BJ (cell line): ENCODE measurements at places on chromosomes 12 and 14.

DNA sequence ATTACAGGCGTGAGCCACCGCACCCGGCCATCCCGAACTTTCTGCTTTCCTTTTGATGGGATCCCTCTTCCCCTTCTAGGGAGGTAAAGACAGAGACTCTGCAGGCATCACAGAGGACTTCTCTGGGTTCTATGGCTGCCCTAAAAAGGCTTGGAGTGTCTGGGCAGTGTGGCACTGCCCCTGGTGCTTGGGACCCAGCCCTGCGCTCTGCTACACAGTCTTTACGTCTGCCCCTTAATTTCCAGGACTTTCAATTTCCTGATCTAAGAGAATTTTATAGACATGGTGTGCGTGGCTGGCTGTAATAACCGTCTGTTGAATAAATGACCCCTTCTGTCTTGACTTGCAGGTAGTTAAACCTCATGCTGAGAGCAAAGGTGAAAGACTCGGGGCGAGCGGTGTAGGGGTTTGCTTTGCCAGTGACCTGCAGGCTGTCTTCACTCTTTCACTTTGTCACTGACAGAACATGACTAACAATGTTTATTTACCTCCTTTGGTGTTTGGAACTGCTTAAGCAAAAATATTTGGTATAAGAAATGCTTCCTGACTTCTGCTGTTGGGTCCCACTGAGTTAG lies 110.9 kb upstream of the MAP1LC3B2 start:
- no peak for DNase-seq

GRCh38 chr14:53470351-53471043 lies 317.4 kb upstream of the DDHD1 start:
- no peak for DNase-seq

GRCh38 chr14:90139199-90139598 lies 77.4 kb downstream of the KCNK13 start:
- DNase-seq: no peak

DNA sequence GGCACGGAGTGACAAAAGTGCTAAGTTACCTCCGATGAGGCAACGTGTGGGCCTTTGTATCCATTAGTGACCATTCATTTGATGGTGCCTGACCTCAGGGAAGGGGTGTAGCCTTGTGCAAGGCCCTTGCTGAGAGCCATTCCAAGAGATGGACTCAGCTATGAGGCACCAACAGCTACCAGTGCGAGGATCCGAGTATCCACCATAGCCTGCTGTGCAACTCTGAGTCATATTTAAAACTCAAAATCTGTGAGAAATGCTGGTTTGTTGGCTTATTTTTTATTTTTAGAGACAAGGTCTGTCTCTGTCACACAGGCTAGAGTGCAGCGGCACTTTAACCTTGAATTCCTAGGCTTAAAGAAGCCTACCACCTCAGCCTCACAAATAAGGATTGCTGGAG lies 25.1 kb upstream of the WNK1 start:
- no peak for DNase-seq

DNA sequence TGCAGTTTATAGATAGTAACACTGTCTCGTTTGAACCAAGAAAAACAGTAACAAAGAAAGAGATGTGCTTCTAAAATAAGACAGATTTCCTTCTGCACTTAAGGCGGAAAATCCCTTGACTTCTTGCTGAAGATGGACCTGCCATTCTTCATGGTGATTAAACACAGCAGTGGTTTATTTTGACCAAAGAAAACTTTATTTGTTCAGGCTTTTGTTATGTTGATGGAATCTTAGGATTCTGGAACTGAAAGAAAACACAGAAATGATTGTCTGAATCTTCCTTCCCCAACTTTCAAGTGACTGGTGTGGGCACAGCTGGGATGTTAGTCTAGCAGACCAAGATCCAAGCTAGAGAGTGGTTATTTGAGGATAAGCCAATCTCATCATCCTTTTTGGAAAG lies 72.2 kb downstream of the DACT1 start:
- DNase-seq: no peak

DNA sequence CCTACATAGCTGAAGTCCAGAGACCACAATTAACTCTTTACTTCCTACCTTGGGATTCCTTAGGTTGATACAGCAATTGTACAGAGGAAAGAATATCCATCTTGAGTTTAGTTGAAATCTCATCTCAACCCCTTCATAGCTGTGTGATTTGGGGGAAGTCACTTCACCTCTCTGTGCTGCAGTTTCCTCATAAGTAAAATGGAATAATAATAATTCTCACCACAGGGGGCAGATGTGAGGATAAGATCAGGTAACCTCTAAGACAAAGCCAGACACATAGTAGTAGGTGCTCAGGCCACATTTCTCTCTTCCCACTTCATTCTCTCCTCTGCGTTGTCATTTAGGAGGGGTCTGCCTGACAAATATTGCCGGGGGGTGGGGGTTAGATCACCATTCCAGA lies 6.7 kb downstream of the FOXN4 start:
- DNase-seq: no peak

- DNase-seq: no peak
Observed at GRCh38 chr14:23618415-23618988, 17.7 kb upstream of the DHRS2 start.

GRCh38 chr14:35347323-35348043 lies 55.3 kb downstream of the PSMA6 start:
- DNase-seq: no peak

DNA sequence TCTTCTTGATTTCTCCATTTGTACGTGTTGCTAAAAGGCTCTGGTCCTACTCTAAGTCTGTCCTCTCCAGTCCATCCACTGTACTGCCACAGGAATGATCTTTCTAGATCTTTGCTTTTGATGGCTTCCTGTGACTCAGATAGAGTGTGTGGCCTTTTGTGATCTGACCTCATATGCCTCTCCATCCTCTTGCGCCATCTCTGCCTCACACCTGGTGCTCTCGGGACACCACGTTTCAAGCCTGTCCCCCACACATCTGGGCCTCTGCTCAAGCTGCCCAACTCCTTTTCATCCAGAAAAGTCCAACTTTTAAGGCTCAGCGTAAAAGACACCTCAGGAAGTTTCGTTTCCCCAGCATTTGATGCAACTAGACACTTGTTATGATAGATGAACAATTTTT lies 39.0 kb downstream of the DCAF4 start:
- DNase-seq: no peak

DNA sequence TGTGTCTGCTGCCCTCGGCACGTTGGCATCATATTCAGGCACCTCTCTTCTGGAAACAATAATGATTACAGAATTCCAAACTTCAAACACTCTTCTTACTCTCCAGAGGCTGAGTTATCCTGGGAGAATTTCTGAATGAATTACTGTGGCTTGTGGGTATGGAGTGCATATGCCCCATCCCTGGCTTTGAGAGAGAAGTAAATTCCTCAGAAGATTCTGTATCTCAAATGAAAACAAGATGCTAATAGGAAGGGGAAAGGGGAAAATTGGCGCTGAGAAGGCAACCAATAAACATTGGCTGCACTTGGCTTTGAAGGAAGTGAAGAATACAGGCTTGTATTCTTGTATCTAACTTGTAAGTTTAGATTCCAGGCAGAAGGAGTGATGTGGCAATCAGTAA lies 132.0 kb upstream of the NOVA1 start:
- DNase-seq: no peak

DNA sequence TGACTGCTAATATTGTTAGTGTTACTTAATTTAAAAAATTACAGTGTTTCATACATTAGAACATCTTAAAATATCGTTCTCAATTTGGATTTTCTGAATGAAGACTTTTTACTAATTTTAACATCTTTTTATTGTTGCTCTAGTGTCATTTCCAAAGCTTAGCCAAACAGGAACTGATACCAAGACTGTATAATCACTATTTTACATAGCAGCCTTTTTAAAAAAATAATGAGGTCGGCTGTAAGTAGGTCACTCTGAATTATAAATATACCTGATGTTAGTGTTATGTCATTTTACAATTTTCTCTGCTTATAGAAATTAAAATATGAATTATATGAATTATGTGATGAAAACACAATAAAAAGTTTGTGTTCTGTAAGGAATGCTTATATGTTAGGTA lies 321.5 kb downstream of the TMEM117 start:
- no peak for DNase-seq

- DNase-seq: no peak
Observed at GRCh38 chr14:78721756-78722480, 551.7 kb downstream of the NRXN3 start.

DNA sequence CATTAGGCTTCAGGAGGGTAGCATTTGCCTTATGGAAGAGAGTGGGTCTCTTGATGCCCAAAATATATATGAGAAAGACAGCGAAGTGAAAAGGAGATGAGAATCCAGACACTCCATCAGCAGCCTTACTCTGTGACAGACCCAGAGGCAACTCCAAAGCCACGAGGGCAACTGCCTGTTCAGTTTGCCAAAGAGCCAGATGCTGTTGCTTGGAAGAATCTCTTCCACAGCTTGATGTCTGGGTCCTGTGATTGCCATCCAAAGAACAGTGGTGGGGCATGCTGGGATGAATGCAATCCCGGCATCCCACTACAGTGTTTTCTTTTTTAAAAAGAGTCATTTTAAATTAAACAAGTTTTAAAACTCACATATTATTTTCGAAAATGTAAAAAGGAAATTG lies 10.9 kb upstream of the OTX2 start:
- DNase-seq: no peak

DNA sequence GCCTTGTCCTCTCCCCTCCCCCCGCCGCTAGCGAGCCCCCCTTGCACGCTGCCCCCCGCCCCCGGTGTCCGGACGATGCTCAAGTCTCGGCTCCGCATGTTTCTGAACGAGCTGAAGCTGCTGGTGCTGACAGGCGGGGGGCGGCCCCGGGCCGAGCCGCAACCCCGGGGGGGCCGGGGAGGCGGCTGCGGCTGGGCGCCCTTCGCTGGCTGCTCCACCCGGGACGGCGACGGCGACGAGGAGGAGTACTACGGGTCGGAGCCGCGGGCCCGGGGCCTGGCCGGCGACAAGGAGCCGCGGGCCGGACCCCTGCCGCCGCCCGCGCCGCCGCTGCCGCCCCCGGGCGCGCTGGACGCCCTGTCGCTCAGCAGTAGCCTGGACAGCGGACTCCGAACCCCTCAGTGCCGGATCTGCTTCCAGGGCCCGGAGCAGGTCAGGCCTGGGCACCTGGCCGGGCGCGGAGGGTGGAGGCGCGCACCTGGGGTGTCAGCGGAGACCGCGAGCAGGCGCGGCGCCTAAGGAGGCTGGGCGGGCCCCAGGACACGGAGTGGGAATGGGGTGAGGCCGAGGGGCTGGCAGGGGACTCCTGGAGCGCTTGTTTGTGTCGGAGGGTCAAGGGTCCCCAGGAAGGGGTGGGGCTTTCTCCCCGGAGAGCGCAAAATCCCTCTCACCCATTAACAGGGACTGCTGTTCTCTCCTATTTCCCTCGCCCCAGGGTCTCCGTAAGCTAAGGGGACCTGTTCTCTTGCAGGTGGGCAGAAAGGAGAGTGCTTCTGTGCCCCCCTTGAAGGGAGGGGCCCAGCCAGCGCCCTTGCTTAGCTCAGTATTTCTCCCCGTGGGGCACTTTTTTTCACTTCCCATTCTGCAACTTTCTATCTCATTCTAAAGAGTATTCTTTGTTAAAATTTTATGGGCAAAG lies 810 bp downstream of the MARCHF9 start:
- no peak for DNase-seq

- DNase-seq: no peak
Observed at GRCh38 chr14:104528496-104528895, 51.1 kb upstream of the C14orf180 start.

- no peak for DNase-seq
Observed at GRCh38 chr14:98262566-98262965, 1009.4 kb downstream of the BCL11B start.

DNA sequence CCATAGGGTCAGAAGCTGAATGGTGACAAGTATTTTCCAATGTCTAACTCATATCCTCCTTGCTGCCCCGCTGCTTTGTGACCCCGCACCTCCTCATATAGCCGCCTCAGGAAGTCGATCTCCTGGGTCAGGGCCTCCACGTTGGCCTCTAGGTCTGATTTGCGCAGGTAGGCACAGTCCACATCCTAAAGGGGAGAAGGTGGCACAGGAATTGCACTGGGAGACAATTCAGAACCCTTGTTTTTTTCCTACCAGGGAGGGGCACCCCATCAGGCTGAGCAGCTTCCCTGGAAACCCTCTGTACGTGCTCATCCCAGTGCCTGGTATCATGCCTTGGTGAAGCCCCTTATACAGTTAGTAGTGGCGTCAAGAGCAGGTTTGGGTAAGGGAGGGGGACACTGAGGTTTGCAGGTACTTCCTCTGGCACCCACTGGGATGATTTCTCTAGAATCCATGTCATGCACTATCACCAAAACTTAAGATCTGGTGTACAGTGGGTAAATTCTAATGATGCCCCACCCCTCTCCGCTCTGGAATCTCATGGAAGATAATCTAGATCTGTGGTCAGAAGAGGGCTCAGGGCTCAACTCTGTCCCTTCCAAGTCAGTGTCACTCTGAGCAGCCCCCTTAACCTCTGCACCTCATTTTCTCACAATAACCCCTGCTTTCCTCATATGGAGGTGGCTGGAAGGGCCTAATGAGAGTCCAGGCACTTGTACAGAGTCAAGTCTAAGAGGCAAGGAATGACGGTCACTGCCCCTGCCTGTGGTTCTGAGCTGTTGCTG lies 20.1 kb upstream of the KRT86 start:
- no peak for DNase-seq

DNA sequence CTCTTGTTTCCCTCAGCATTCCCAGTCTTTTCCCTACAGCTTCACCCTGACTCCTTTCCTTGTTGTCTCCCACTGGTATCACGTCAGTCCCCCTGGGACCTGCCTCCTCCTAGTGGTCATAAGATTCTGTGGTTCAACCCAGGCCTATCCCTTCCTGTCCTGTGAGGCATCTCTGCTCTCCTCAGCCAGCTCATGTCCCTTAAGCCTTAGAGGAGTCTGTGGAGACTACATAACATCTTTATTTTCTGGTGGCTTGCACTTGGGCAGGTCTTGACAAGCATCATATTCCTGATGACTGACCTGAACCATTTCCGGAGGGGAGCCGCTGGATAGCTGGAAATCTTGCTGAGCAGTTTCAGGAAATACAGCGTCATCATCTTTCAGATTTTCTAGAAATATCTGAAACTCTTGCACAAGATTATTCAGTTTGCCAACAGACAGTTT lies 688 bp downstream of the C12orf71 start:
- DNase-seq: no peak

GRCh38 chr12:6057700-6058099 lies 66.8 kb downstream of the VWF start:
- DNase-seq: no peak
